ENCODE measurements at places on chromosomes 3 and 15. TPM values are rescaled to one million over a fixed set of nuclear protein-coding genes. Genes with fewer than 3 reads are reported as not detected.

WDR93 gene
- polyA plus RNA-seq = 0.38 TPM

CLDN16 gene
- polyA plus RNA-seq = 44.8 TPM

GALK2 gene
- polyA plus RNA-seq = 23.9 TPM

NISCH gene
- polyA plus RNA-seq = 87.4 TPM

RFT1 gene
- polyA plus RNA-seq = 19.3 TPM

BFSP2 gene
- not detected for polyA plus RNA-seq

OXTR gene
- 1.7 TPM for polyA plus RNA-seq

ZMYND10 gene
- 3.3 TPM for polyA plus RNA-seq

C3orf22 gene
- 0.14 TPM for polyA plus RNA-seq

B3GNT5 gene
- polyA plus RNA-seq = 31.3 TPM

MASP1 gene
- 7.7 TPM for polyA plus RNA-seq

ALG1L2 gene
- polyA plus RNA-seq = 1.3 TPM

FSTL1 gene
- 1,602 TPM for polyA plus RNA-seq

ABCC5 gene
- 77.9 TPM for polyA plus RNA-seq

C3orf52 gene
- 7.5 TPM for polyA plus RNA-seq

CASR gene
- polyA plus RNA-seq = 0.48 TPM

ADGRG7 gene
- 0.20 TPM for polyA plus RNA-seq

MUC20 gene
- polyA plus RNA-seq = 18.1 TPM

TLE3 gene
- 46.5 TPM for polyA plus RNA-seq

SERINC4 gene
- not detected for polyA plus RNA-seq

MCF2L2 gene
- polyA plus RNA-seq = 0.90 TPM

LPP gene
- polyA plus RNA-seq = 21.3 TPM

HCN4 gene
- polyA plus RNA-seq = 1.3 TPM

ALS2CL gene
- 7.5 TPM for polyA plus RNA-seq

CATSPER2 gene
- 2.6 TPM for polyA plus RNA-seq

SLC22A13 gene
- 1.2 TPM for polyA plus RNA-seq

KBTBD8 gene
- 1.4 TPM for polyA plus RNA-seq

SNURF gene
- 35.9 TPM for polyA plus RNA-seq

SUSD5 gene
- 4.1 TPM for polyA plus RNA-seq

RNF123 gene
- polyA plus RNA-seq = 31.1 TPM

CHRNB4 gene
- 2.0 TPM for polyA plus RNA-seq

BNIP2 gene
- polyA plus RNA-seq = 84.9 TPM

DGKG gene
- 0.52 TPM for polyA plus RNA-seq

EDEM1 gene
- polyA plus RNA-seq = 18.2 TPM

KNL1 gene
- 18.2 TPM for polyA plus RNA-seq

FBXL22 gene
- 1.0 TPM for polyA plus RNA-seq

CCR4 gene
- polyA plus RNA-seq = 0.19 TPM

MYL3 gene
- polyA plus RNA-seq = 23.6 TPM

MUC13 gene
- polyA plus RNA-seq = not detected

COL6A5 gene
- 0.97 TPM for polyA plus RNA-seq

RTF1 gene
- 80.7 TPM for polyA plus RNA-seq

REC114 gene
- not detected for polyA plus RNA-seq

FOXB1 gene
- polyA plus RNA-seq = 0.14 TPM

RAB11A gene
- polyA plus RNA-seq = 306 TPM

C3orf62 gene
- polyA plus RNA-seq = 9.8 TPM

SCN11A gene
- polyA plus RNA-seq = 1.4 TPM

VILL gene
- polyA plus RNA-seq = 8.2 TPM

KLHL24 gene
- polyA plus RNA-seq = 40.5 TPM

ADCY5 gene
- 10.4 TPM for polyA plus RNA-seq

PLA2G4D gene
- polyA plus RNA-seq = not detected

A4GNT gene
- 3.5 TPM for polyA plus RNA-seq

SV2B gene
- 0.79 TPM for polyA plus RNA-seq

TNFAIP8L3 gene
- polyA plus RNA-seq = 2.2 TPM

IGSF10 gene
- 2.9 TPM for polyA plus RNA-seq

STAB1 gene
- polyA plus RNA-seq = 38.0 TPM

SOX14 gene
- polyA plus RNA-seq = not detected

LYZL4 gene
- not detected for polyA plus RNA-seq

CSPG4 gene
- 8.6 TPM for polyA plus RNA-seq

SQOR gene
- 11.3 TPM for polyA plus RNA-seq
